ENCODE measurements at places on chromosomes 3 and 15.

GRCh38 chr3:194572143-194572789, 61.0 kb downstream of the TMEM44 start:
- DNase-seq = no peak

DNA sequence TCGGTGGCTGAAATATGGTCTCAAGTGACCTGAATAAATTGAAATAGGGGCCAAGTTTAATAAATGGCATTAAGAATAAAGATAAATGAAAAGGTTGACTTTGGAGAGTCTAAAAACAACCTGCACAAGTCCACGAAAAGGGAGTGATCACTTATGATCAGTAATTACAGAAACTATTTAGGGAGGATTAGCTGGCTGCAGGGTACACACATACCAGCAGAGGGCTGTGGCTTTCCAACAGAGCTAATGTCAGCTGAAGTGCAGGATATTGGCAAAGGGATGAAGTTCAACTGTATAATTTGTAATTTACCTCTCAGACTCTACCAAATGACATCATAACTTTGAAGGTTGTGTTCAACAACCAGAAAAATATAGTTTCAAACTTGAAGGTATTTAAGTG, 86.8 kb downstream of the SYNPR start:
- DNase-seq = no peak

DNA sequence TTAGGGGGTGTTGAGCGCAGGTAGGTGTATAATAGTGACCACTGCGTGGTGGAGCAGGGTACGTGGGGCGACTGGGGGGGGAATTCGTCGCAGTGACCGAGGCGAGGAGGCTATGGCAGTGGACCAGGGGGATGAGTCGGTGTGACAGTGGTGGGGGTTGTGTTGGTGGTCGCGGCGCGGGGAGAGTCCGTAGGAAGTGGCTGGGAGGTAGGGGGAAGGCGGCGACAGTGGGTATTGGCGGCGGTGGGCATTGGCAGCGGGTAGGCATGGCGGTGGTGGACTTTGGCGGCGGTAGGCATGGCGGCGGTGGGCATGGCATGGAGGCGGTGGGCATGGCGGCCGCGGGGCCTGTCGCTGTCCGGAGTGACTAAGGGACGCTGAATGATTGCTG, 739 bp downstream of the SNRPN start:
- peak; percentile 1 for DNase-seq

DNA sequence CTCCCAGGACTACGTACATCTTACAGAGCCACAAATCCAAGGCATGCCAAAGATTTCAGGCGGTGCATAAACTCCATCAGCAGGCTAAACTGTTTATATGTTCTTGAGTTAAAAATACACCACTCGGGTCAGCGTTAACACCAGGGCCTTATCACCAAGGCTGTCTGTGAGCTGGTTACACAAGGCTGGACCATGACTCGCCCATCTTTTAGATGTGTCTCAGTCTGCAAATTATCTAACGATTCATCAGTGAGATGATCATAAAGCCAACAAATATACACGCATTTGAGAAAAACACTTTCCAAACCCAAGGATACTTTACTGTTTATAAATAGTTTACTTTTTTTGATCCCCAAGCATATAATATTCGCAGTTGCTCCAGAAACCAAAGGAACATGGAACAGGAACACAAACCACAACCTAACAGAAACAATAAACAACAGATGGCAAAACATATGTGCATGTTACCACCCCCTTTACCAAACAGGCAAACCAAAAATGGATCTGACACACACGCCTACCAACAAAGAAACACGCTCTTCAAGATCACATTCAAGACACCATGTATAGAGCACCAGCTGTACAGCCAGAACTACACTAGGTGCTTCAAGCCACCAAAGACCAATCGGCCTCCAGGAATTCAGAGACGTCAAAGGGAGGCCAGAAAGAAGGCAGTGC, 15.4 kb downstream of the LRIG1 start:
- no peak for DNase-seq

DNA sequence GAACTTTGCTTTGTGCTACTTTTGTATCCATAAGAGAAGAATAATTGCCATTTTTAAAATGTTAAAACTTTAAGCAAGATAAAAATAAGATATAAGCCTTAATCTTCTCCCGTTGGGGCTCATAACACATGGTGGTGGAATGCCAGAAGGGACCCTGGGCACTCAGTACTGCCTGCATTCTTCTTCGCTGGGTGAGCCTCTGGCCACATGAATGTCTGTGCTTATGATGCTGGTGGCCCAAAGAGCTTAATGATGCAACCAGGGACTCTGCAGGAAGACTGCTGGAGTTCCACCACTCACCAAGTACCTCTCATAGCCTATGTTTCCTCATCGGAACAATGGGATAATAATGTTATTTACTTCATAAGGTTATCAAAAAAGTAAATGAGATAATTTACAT, 103.6 kb downstream of the ERC2 start:
- DNase-seq = no peak

DNA sequence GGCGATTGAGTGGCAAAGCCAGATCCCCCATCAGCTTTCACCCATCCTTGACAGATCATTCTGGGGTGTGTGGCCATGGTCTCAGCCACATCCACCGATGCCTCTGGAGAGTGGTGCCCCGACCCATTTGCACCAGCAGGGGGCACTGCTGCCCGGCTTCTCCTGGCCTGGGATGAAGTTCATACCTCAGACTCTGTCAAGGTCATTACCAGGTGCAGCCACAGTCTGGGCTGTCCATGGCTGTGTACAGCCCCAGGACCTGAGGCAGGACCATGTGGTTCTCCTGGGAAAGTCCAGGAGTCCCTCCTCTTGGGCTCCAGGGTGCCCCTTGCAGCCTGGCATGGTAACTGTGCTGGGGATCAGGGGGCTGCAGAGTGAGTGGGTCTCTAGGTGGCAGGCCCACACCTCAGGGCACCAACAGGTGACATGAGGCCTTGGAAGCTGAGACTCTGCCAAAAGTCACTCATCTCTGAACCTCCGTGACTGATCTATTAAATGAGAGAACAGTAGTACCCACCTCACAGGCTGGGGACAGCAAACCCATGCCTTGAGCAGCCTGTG, 67.2 kb downstream of the CACNA2D2 start:
- DNase-seq = peak; percentile 56

- DNase-seq = no peak
Observed at GRCh38 chr3:190088890-190089289, 31.8 kb downstream of the P3H2 start.

- DNase-seq = no peak
Observed at GRCh38 chr3:177330779-177331178, 133.5 kb upstream of the TBL1XR1 start.

- no peak for DNase-seq
Observed at GRCh38 chr3:125436921-125437320, 61.8 kb upstream of the ZNF148 start.

- no peak for DNase-seq
Observed at GRCh38 chr15:31261266-31262142, 65.1 kb upstream of the KLF13 start.

GRCh38 chr3:114411811-114412803, 118.3 kb downstream of the TIGIT start:
- DNase-seq = no peak

GRCh38 chr3:149009732-149010131, 18.4 kb downstream of the GYG1 start:
- DNase-seq = no peak

- no peak for DNase-seq
Observed at GRCh38 chr3:158953131-158953530, 151.3 kb downstream of the MFSD1 start.

DNA sequence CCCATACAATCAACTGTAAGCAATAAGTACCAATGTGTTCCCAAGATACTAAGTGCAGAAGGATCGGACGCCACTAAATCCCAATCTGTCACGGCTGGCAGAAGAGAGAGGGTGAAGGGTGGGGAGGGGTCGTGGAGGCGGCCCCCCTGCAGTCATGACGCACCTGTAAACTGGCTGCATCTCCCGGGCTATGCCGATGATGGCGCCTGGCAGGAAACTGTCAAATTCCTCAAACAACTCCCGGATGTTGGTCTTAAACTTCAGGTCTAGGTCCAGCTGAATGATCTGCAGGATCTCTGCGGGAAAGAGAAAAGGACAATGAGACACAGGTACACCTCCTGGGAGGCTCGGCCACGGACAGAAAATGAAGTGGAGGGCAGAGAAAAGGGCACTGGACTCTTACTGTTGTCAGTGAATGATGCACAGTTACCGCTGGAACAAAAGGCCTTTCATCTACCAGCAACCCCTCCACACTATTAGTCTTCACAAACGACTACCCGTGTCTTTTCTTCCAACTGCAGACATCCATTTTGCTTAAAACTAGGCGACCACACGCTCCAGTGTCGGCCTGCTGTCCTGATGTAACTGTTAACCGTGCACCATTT, 114.6 kb downstream of the XXYLT1 start:
- no peak for DNase-seq

DNA sequence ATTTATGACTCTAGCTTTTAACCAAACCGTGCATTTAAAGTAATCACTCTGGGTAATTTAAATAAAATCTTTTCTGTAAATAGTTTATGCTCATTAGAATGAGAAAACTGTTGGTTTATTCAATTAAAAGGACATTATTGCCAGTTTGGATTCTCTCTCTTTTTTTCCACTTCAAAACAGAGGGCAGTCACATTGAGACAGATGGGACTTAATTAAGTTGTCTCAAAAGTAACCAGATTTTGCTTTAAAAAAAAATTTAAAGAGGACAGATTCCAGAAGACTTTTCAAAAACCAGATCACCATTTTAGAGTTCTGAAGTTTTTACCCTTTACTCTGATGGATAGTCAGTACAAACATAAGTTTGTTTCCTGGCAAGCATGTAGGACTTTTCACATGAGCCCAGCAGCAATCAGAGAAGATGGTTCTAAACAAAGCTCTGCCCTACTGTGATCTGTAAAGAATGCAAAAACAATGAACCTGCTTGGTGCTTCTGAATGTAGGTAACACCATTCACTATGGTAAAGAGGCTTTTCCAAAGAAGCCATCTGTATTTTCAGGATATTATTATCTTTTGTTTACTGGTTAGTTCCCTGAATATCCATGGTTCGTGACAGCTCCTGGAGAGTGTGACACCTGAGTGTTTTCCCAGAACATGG, 136.2 kb downstream of the LRTM1 start:
- DNase-seq = no peak

DNA sequence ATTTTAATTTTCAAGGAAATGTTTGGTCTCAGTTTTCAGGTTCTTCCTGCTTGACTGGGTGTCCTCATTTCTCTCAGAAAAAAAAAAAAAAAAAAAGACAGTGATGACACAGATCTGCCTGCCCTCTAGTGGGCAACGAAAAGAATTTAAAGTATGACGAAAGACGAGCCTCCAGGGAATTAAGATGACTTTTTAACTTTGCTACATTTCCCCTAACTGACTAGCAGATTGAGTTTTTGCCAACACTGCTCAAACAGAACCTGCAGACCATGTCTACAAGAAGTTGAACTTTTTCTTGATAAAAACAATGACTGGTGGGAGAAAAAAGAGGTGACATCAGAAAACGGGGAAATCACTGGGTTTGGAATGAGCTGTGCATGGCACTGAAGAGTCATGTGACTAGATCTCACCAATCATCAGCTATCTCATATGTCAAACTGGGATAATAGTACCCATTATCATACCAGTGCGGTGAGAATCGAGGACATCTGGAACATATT, 40.8 kb downstream of the EOMES start:
- no peak for DNase-seq

- DNase-seq = no peak
Observed at GRCh38 chr3:140234256-140234655, 299.3 kb downstream of the CLSTN2 start.

DNA sequence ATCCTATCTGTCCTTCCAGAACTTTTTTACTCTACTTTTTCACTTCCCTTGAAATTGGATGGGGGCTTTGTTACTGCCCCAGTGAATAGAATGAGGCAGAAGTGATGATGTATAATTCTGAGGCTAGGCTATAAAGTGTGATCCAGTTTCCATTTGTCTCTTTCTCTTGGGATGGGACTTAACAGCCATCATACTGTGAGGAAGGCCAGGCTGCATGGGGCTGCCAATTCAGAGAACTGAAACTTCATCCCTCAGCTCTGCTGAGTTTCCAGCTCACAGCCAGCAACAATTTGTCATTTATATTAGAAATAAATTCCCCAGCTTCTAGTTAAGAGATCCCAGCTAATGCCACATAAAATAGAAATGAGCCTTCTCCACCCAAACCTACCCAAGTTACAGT, 504.0 kb upstream of the TGFBR2 start:
- no peak for DNase-seq

DNA sequence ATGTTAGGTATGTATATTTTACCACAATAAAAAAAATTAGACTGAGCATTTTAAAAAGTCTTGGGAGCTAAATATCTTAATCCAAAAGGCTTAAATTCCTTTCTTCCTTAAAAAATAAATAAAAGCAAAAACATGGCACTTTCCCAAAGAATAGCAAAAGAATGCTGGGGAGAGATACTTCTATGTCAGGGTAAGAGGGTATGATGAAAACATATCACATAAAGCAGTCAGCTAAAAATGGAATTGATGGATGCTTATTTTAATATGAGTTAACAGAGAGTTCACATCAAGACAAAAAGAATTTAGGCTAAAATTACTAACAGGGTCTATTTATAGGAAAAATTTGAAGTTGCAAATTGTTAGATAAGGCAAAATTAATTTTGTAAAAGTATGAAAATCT, 141.0 kb downstream of the MYLK start:
- DNase-seq = no peak

DNA sequence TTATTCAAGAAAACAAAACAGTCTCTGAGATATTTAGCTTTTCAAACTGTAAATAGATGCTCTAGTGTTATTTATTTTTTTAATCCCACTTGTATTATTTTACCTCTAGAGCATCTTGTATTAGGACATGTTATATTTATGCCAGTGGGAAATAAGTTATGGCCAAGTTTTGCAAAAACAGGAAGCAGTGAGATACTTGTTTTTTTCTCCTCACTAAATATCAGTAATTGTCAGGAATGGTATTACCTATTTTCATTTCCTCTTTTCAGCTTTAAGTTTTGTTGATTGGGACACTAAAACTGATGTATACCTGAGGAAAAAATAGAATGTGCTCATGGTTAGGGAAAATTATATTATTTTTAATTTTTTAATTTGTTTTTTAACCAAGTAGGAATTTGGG, 8.6 kb upstream of the IL20RB start:
- DNase-seq = no peak

- no peak for DNase-seq
Observed at GRCh38 chr3:37435572-37435971, 261.2 kb upstream of the LRRFIP2 start.

- no peak for DNase-seq
Observed at GRCh38 chr3:190076136-190076535, 44.6 kb downstream of the P3H2 start.

GRCh38 chr15:84871428-84871985, 13.0 kb upstream of the SLC28A1 start:
- no peak for DNase-seq
